Upper lobe of right lung (tissue), 1 donor: ENCODE measurements at places on chromosomes 12 and 14. TPM values are rescaled to one million over a fixed set of nuclear protein-coding genes. Genes with fewer than 3 reads are reported as not detected.
A peak's percentile ranks its signal among the peaks of the same experiment; 100 is the strongest.

DNA sequence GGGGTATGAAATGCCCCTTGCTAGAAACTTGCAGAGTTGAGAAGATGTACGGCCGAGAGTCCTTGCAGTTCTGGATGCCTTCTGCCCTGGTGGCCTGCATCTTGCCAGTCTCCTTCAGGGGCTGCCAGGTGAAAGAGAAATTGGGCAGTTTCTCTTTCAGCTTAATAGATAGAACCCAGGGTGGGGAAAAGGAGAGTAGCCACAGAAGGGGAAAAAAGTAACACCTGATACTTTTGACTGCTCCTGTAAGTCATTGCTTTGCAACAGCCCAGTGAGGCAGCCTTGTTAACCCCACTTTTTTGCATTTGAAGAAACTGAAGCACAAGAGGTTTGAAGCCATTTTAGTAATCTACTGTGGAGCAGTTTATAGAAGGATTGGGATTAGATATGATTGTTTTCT, 27.6 kb downstream of the TDP1 start:
- DNase-seq, result no peak

CCDC197 gene
- total RNA-seq, result not detected

GRCh38 chr12:34393086-34393820, 371.0 kb downstream of the ALG10 start:
- DNase-seq, result peak; percentile 54

DNA sequence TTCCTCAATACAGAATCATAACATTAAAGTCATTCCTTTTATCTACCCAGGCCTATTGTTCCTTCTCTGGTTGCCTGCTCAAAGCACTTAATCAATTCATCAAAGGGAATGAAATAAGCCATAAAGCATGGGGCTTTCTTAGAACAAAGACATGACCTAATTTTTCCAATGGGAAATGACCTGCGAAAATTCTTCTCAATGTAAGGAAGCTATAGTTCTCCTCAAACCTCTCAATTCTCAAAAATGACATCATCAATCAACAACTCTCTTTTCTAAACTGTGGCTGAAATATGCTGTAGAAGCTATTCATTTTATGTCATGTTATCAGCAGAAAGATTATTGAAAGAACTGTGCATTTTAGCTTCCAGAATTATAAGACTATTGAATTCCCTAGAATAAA, 116.0 kb upstream of the PTPRR start:
- no peak for DNase-seq

MMP14 gene
- total RNA-seq, result 149 TPM

- no peak for DNase-seq
Measured at GRCh38 chr12:20366776-20367409, 1.4 kb upstream of the PDE3A start.

DNA sequence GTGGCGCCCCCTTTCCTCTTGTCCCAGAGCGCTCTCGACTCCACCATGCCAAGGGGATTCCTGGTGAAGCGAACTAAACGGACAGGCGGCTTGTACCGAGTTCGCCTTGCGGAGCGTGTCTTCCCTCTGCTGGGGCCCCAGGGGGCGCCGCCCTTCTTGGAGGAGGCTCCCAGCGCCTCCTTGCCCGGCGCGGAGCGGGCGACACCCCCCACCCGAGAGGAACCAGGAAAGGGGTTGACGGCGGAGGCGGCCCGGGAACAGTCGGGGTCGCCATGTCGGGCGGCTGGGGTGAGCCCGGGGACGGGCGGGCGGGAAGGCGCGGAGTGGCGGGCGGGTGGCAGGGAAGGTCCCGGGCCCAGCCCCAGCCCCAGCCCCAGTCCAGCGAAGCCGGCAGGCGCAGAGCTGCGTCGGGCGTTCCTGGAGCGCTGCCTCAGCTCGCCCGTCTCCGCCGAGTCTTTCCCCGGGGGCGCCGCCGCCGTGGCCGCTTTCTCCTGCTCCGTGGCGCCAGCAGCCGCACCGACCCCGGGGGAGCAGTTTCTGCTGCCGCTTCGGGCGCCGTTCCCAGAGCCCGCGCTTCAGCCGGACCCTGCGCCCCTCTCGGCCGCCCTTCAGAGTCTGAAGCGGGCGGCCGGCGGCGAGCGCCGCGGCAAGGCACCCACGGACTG, 376 bp downstream of the INSM2 start:
- peak; percentile 66 for DNase-seq

DNA sequence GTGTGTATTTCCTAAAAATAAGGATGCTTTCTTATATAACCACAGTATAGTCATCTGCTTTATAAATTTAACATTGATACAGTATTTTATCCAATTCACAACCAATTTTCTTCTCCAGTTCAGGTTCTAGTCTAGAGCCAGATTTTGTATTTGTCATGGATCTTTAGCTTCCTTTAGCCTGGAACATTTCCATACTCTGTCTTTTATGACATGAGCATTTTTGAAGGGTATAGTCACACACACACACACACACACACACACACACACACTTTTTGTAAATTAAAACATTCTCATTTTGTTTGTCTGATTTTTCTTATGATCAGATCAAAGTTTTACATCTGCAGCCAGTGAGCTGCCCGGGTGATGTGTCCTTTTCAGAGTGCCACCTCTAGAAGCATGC, 25.4 kb downstream of the CGRRF1 start:
- no peak for DNase-seq

- no peak for DNase-seq
Measured at GRCh38 chr12:104463368-104463767, 6.6 kb downstream of the CHST11 start.

- DNase-seq, result no peak
Measured at GRCh38 chr14:79580906-79581305, 630.4 kb downstream of the DIO2 start.

KLRK1 gene
- total RNA-seq, result 8.1 TPM

SCYL2 gene
- total RNA-seq, result 40.8 TPM

- DNase-seq, result no peak
Measured at GRCh38 chr12:6626654-6627283, 9.0 kb downstream of the LPAR5 start.

STRAP gene
- 68.3 TPM for total RNA-seq

- DNase-seq, result no peak
Measured at GRCh38 chr14:38310420-38310995, 54.6 kb upstream of the CLEC14A start.

CIROP gene
- not detected for total RNA-seq

GRCh38 chr14:52265253-52265652, 2.2 kb upstream of the PTGDR start:
- DNase-seq, result no peak

DNA sequence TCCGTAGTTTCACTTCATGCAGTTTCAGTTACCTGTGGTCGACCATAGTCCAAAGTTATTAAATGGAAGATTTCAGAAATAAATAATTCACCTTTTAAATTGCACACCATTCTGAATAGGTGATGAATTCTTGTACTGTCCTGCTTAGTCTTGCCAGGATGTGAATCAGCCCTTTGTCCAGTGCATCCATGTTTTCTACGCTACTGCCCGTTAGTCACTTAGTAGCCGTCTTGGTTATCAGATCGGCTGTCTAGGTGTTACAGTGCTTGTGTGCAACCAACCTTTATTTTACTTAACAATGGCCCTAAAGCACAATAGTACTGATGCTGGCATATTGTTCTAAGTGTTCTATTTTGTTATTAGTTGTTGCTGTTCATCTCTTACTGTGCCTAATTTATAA, 146.7 kb downstream of the ACSS3 start:
- DNase-seq, result no peak

AKAP5 gene
- 3.6 TPM for total RNA-seq

PRH2 gene
- not detected for total RNA-seq

DNA sequence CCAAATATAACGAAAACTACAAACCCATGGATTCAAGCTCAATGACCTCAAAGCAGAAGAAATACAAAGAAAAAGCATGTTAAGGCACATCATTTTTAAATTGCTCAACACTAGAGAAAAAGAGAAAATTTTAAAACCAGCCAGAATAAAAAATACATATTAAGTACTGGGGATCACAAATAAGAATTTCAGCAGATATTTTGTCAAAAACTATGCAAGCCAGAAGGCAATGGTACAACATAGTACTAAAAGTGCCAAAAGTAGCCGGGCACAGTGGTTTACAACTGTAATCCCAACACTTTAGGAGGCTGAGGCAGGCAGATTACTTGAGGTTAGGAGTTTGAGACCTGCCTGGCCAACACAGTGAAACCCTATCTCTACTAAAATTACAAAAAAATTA, 10.2 kb downstream of the SGPP1 start:
- DNase-seq, result no peak

- no peak for DNase-seq
Measured at GRCh38 chr12:53561590-53561953, 54.3 kb upstream of the NPFF start.

ZNF385A gene
- total RNA-seq, result 26.6 TPM

DNA sequence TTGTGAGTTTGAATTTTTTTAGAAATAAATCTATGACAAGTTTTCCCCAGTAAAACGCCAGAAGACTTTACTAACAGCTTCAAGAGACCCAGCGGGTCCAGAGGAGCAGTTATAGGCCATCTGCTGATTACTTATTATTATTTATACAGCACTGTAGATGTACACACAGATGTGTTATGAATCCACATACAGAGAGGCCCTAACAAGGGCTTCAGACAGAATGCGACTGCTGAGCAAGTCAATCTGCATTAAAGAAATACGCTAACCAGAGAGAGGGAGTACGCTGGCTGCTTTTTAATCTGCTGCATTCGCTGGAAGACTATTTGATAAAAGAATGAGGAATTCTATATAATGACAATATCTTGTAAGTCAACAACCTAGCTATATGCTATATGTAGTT, 32.5 kb downstream of the ATF7 start:
- no peak for DNase-seq

GRCh38 chr12:15163030-15163976, 57.9 kb downstream of the RERG start:
- no peak for DNase-seq

DAO gene
- total RNA-seq, result 0.26 TPM

MYO1H gene
- 0.64 TPM for total RNA-seq

DNA sequence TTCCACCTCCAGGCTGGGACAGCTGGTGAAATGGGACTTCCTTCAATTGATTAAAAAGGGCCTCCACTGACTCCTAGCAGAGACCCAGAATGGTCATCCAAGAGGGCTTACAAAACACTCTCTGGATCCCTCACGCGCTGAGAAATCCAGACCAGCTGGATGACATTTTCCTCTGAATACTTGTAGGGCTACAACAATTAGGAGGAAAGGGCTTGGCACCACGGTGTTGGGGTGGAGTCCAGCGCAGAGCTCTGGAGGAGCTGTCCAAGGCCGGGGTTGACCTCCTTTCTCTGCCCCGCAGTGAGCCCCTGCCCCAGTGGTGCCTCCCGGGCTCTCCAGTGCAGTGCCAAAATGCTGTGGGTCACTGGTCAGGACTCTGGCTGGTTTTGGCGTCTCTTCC, 189.0 kb upstream of the CCND2 start:
- no peak for DNase-seq

GRCh38 chr14:91218014-91218413, 26.5 kb downstream of the GPR68 start:
- DNase-seq, result no peak

TMPRSS12 gene
- not detected for total RNA-seq

DNA sequence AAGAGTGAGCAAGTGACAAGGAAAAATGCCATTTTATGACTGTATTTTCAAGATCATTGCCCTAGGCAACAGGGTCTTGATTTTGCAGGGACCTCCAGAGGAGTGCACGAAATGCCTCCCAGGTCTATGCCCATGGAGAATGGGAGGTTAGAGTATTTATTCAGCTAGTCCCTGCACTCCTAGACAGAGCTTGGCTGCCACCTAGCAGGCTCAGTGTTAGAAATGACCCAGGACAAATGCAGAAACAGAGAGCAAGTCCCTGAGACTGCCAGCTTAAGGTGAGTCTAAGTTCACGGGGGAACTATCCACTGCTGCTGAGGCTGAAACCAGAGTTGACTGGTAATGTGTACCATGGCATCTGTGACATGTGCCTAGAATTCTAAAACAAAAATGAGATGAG, 506.4 kb downstream of the MED13L start:
- no peak for DNase-seq

OAS2 gene
- total RNA-seq, result 57.7 TPM
